ENCODE measurements at places on chromosomes 5 and 9. TPM values are rescaled to one million over a fixed set of nuclear protein-coding genes. Genes with fewer than 3 reads are reported as not detected.

Gene GFI1B
- 0.52 TPM for total RNA-seq

Gene TUSC1
- 15.0 TPM for total RNA-seq

DNA sequence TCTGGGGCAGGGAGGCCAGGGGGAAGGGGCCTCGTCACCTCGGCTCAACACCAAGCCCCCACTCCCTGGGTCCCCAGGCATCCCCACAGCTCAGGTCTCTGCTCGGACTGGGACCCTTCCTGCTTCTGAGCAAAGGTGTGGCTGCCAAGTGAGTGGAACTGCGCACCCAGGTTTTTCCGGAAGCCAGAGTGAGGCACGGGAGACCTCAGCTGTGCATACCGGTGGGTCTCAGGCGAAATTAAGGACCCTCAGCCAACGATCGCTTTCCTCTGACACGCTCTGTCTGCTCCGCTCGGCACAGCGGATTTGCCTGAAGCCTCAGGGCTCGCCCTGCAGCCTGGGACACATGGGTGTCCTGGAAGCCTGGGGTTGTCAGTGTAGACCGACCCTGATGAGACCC is 41.0 kb upstream of the IRX4 start:
- H3K27ac ChIP-seq = no peak overlapping the region
- H3K4me1 ChIP-seq = no peaks in the 10 kb centered on the region
- H3K27me3 ChIP-seq = peaks cover 25% of the 10 kb centered on the region
- H3K36me3 ChIP-seq = no peaks in the 10 kb centered on the region
- peak; percentile 57 for DNase-seq

- H3K4me1 ChIP-seq = no peaks in the 10 kb centered on the region
- no peak overlapping the region for H3K4me3 ChIP-seq
- H3K27me3 ChIP-seq = no peaks in the 10 kb centered on the region
- H3K27ac ChIP-seq = no peak overlapping the region
- no peaks in the 10 kb centered on the region for H3K36me3 ChIP-seq
- peak; percentile 89 for DNase-seq
These were observed 65.9 kb downstream of the DAP start for GRCh38 chr5:10695055-10695649.

- H3K36me3 ChIP-seq = no peaks in the 10 kb centered on the region
- no peaks in the 10 kb centered on the region for H3K4me1 ChIP-seq
- no peak overlapping the region for H3K4me3 ChIP-seq
These were observed 95.9 kb upstream of the COL5A1 start for GRCh38 chr9:134545543-134546245.

- H3K4me3 ChIP-seq = no peak overlapping the region
- DNase-seq = no peak
- no peaks in the 10 kb centered on the region for H3K36me3 ChIP-seq
These were observed 3.2 kb downstream of the GALNT10 start for GRCh38 chr5:154193701-154194121.

Measured in upper lobe of right lung (tissue), 1 donor.